ENCODE measurements at places on chromosomes 2 and 18.

GRCh38 chr2:139064159-139064558, 284.0 kb upstream of the NXPH2 start:
- no peak for DNase-seq

GRCh38 chr2:156464106-156464505, 27.9 kb downstream of the GPD2 start:
- no peak for DNase-seq

GRCh38 chr2:238004077-238004830, 37.4 kb downstream of the UBE2F start:
- DNase-seq = no peak

DNA sequence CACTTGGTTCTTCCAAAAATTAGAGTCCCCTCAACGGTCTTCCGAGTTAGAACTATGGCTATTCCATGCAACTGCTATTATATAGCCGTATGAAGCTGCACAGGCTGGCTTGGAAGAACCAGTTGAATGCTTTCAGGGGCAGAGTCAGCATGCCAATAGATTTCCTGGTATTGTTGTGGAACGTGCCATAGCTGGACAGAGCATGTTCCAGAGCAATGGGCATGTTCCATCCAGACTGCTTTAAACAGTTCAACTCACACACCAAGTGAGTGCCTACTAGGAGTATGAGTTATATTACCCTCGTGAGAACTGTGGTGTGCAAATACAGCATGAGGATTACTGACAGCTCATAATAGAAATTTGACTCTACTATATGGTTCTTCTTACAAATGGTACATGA, 682.0 kb downstream of the SATB2 start:
- DNase-seq = no peak

DNA sequence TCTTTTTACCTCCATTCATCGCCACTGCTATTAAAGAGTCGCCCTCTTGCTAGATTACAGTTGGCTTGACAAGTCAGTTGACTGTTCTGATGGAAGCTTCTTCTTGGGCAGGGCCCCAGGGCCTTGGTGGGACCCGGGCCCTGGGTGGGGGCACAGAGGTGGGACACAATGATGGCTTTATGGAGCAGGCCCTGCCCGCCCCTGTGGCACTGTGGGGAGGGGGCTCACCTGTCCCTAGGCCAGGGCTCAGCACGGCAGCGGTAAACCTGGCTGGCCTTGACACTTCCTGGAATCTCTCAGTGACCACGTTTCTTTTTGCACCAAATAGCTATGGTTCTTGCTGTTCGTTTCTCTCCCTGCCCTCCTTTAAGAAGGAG, 4.9 kb upstream of the HS6ST1 start:
- no peak for DNase-seq

- no peak for DNase-seq
These were observed 2.1 kb downstream of the SERPINB2 start for GRCh38 chr18:63889626-63890025.

GRCh38 chr2:232633413-232634205, at the start of gene EFHD1:
TSS of gene EFHD1 (plus strand) at chr2:232633604. CDS start at chr2:232633705, 101 bp downstream.
- peak; percentile 81 for DNase-seq

DNA sequence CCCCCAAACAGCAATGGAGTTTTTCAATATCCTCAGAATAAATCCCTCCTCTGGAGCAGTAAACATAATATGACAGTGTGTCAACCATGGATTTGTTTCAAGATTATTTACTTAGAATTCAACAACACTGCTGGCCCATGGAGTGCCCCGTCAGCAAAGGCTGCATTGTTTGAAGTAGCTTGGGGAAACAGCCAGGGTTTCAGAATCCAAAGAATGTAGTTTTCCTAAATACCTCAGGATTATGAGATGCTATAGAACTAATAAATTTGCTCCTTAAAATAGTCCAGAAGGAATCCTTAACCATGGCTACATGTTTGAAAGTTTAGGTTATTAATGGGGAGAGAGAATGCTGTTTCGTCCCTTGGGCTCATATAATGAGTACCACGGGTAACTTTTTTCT, 13.1 kb upstream of the CETN1 start:
- DNase-seq = no peak

DNA sequence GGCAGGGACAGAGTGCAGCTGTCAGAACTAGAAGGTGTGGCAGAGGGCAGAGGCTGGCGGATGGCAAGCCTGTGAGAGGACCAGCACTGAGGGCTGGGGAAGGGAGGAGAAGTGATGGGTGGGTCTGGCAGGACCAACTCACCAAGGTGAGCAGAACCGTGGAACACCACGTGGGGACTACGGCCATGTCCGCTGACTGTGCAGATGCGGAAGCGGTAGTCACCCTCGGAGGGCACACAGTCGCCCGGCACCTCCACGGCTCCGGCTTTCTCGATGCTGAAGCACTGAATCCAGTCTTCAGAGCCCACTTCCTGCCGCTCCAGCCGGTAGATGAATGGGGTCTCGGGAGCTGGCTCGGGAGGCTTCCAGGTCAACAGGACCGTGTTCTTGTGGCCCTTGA, 4.2 kb downstream of the OBSL1 start:
- DNase-seq = no peak

GRCh38 chr2:121355488-121355887, 70.5 kb upstream of the TFCP2L1 start:
- peak; percentile 71 for DNase-seq

- DNase-seq = no peak
These were observed 24.6 kb downstream of the KCNE4 start for GRCh38 chr2:223076573-223076972.

DNA sequence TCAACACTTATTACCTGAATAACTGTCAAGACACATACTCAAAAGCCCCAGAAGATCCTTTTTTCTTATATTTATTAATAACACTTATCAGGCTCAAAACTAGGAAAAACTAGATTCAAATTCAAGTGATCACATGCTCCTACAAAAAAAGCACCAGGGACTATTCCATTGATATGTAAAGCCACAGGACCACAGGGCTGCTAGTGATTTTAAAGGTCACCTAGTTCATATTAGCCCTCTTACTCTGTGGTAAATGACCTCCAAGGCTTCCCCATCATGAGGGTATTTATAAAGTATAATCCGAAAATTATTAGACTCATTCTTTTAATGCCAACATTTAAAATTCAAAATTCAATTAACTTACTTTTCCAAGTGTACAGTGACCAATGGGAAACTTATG, 52.5 kb downstream of the LRPPRC start:
- no peak for DNase-seq

DNA sequence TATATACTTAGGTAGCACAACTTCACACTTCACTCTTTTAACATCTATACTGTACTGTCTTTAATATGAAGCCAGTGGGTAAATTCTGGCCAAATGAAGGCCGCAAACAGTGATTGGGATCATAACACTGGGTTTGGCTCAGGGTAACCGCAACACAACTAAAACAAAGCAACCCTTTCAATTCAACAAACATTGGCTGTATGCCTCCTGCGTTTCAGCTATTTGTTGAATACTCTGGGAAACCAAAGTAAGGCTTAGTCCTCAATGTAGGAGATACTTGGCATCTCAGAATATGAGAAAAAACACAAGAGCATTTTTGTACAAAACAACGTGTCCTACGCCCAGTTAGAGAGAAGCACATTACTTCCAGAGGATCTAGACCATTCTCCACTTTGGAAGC, 693.3 kb upstream of the KLHL29 start:
- DNase-seq = peak; percentile 19

GRCh38 chr2:97699765-97700444, 13.5 kb upstream of the ZAP70 start:
- DNase-seq = peak; percentile 58

DNA sequence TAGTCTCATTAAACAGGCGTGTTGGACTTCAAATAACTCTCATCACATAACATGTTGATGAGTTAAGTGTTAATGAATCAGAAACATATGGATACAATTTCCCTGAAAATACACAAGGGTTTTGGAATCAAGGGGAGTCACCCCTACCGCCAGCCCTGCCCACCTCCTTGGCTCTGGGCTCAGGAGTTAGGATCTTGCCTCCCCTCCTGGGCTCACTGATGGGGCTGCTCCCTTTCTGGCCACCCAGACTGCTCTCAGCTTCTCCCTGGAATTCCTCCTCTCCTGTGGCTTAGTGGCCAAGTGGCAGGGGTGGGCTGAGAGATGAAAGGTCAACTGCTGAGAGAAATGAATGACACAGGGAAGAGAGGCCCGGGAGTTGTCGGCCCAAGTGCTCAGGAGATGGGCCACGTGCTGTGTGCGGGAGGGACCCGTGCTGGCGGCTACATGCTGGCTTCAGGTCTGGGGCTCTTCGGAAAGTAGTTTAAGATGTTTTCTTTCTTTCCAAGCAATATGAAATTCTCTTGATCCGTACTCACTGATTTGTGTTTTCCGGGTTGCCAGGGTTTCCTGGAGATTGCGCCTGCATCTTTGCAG, 55.8 kb upstream of the TNP1 start:
- DNase-seq = no peak

GRCh38 chr2:222042666-222043065, 256.1 kb downstream of the PAX3 start:
- no peak for DNase-seq

DNA sequence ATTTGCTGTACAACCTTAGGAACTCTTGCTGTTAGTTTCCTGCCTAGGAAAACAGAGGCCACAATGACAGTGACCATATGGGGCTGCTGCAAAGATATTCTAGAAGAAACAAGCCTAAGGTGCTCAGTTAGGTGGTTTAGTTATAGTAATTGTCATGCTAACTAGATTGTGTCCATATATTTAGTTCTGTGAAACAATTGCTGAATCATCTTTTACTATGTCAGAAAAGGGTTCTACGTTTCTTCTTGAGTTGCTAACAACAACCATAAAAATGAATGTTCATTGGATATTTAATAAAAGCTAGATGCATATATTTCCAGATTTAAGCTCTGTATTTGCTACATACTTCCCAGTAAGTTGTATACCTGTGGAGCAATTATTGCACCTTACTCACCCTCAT, 597.2 kb upstream of the KLHL29 start:
- DNase-seq = no peak

DNA sequence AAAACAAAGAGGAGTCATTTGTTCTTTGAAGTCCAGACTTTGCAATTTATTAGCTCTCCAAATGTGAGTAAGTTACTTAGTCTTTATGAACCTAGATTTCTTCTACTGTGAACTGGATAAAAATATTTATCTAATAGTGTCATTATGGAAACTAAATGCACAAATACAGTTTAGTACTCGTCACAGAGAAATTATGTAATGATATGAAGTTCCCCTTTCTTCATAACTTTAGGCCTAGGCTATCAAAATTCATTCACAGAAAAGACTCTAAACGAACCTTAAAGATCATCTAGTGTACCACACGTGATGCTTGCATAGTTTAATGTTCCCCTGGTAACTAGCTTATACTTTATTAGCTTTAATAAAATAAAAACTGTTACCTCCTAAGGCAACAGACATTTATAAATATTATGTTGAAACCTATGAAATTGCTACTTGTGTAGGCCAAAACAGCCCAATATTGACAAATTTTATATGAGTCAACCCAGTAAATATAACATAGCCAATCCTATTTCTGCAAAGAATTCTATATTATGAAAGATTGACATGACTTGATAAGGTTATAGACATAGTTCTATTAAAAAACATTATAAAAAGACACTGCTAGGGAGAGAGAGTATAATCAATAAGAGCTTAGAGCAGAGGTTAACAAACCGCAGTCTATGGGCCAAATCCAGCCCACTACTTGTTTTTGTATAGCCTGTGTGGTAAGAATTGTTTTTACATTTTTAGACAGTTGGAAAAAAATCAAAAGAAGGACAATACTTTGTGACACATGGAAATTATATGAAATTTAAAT, 44.9 kb upstream of the ITPRID2 start:
- DNase-seq = no peak

- no peak for DNase-seq
These were observed 17.1 kb downstream of the OSBPL6 start for GRCh38 chr2:178211460-178211859.

GRCh38 chr2:229947544-229947943, 25.2 kb downstream of the FBXO36 start:
- no peak for DNase-seq

DNA sequence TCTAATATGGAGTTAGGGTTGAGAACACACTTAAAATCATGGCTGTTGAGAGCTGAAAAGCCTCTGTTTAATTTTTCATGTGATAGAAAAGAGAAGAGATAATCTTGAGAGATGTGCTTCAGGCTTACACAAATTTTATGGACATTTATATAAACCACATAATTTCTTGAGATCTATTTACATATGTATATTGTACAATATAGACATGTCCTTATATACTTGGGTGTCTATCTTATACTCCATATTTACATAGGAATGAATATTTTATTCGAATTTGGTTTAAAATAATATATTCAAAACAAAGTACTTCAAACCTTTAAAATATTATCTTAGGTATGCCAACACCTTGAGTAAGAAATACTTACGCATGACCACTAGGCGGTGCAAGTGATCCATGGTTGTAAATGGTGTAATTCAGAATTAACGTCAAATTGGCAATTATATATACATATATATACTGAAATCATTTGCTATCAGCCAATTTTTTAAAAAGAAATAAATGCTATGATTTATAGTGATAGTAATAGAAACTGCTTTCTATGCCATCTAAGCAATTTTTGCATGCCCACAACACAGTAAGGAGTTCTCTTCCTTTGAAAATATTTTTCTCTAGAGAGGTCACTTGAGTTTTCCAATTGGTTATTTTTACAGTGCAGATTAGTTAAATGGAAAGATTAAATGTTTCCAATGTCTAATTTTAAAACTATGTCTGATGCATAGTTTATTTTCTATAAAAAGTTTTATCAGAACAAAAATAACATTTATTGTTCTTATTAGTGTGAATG, 37.6 kb upstream of the SPAG16 start:
- peak; percentile 53 for DNase-seq

DNA sequence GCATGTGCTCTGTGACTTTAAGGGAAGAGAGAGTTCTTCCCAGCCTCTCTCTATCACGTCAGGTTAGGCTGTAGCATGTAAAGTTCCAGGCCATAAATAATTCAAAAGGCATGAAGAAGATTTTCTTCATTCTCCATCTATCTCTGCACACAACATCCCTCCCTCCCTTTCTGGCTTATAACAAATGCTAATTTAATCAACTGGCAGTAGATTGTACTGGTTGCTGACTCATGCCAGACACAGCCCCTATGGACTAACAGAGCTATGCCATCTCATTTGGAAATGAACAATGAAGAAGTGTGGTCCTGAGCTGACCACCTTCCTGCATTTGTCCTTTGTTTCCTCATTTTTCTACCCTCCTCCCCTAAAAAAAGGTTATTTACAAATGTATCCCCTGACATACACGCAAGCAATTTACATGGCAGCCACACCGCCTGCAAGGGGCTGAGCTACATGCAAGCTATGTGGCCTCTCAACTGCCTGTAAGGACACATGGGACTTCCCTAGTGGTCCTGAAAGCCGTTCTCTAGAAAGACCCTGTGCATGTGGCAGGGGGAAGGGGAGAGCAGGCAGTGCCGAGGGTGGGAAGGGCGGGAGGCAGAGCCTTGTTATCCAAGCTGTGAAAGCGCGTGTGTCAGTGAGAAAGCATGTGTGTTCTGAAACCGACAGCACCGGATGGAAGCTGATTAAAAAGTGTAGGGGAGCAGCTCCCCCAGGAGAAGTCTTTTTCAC, 90.9 kb upstream of the KLF7 start:
- DNase-seq = no peak

DNA sequence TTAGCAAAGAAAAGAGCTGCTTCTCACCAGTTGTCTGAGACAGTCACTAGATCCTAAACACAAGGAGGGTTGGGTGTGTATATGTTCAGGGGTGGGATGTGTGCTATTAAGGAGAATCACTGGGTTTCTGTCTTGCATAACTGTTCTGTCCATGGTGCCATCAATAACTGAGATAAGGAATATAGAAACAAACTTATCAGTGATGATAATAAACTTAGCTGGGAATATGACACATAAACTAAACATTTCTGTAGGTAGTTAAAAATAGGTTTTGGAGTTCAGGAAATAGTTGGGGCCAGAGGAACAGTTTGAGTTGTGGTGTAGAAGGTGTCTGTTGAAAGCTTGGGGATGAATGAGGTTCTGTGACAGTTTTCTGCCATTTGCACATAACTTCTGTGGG, 17.4 kb downstream of the NAPG start:
- no peak for DNase-seq
